ENCODE measurements at places on chromosomes 6 and 20.

- peak; percentile 46 for DNase-seq
Observed at GRCh38 chr6:106444777-106445507, 84.4 kb downstream of the CRYBG1 start.

GRCh38 chr6:167094820-167095637, 27.9 kb upstream of the CCR6 start:
- DNase-seq = peak; percentile 94

DNA sequence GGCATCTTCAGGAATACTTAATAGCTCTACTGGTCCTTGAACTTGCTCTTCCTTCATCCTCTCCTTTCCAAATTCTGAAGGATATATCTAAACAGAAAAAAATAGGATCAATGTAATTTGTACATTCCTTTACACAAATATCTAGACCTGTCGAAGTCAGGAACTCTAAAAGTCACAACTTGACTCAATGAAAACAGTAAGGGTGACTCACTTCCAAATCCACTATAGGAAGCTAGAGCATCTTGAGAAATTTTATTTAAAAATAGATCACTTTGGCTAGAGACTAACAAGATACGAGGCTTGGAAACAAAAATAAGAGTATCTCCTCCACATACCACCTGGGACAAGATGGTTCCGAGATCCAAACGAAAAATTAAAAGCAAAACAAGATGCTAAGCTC, 12.2 kb downstream of the ESF1 start:
- no peak for DNase-seq

DNA sequence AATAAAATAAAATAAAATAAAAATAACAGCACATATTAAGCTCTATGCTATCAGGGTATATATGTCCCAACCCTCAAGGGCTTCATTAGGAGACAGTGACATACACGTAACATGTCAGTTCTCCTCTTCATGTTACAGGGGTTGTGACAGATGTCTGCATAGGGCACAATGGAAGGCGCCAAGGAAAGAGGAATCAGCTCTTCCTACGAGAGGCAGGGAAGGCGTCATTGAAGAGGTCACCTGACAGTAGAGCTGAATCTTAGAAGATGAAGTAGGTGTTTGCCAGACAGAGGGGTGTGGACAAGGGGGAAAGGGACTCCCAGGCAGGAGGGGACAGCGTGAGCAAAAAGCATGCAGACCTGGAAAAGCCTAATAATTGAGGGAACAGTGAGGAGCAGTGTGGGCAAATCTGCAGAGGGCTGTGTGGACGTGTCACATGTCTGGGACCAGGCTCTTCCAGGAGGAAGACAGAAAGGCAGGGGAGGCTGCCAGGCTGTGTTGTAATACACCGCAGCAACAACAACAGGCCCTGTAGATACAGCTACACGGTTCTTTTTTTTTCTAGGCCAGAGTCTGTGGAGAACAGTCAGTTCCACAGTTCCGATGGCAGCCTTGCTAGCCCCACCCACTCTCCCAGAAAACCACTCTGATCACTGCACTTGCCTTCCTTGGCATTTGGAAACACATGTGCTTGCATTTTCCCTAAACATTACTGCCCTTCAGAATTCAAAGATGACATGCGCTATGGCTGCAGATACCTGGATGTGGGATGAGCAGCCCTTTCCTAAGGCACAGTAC, 2.5 kb upstream of the FKBP5 start:
- DNase-seq = no peak

DNA sequence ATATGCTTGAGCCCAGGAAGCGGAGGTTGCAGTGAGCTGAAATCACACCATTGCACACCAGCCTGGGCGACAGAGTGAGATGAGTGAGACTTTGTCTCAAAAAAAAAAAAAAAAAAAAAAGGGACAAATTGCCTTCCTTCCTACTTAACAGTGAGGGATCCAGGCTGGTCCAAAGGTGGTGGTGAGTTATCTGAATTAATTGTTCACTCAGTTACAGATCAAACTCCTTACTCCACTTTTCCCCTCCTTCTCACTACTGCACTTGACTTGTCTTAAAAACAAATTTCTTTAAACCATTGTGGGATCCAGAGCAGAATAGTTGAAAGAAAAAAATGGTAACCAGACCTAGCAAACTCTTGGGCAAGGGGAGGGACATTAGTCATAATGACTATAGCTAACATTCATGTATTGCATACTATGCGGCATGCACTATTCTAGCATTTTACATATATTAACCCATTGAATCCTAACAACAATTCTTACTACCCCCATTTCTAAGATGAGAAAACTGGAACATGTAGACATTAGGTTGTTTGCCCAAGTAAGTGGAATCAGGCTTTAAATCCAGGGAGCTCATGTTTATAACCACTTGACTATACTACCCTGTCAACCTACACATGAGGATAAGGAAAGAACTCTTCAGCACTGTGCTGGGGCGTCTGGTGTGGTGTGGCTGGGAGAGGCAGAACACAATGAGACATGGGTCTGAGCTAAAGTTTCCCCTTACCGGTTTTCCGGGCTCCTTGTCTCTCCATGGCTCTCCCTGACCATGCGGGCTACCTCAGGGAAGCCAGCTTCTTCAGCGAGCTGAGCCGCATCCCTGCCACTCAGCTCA, 1.5 kb downstream of the GPANK1 start:
- DNase-seq = no peak

All from GM12878 (cell line).